GM13977 (cell line): ENCODE measurements at places on chromosomes 2 and 18.

DNA sequence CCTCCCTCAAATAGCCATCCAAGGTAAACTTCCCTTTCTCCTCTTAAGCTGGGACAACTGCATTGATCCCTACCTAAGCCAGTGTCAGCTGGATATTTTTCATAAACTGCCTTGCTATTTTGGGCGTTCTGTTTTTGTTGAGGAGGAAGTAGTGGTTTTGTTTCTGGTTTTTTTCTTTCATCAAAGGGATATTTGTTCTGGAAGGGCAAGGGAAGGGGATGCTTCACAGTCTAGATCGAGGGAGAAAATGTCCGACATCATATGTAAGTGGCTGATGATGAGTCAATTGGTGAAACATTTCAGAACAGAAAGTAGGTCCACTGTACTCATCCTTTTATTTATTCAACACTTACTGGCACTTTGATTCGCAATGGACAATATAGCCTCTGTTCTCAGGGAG, 31.0 kb downstream of the TANC1 start:
- no peak for DNase-seq

DNA sequence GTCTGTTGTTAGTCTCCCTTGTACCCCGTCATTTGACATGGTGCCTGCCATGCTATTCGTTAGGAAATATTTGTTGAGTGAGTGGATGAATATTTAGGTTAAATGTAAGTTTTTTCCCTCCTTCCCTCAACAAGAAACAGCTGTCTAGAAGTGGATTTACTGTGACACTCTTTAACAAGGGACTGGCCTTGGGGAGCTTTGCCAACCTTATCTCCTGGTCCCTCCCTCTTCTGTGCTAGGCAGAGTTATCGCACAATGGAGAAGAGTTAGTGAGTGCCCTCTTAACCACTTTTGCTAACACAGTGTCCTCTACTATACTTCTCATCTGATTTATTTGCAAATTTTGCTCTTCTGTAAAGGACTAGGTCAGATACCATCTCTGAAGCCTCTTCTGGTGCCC, 61.2 kb downstream of the DIS3L2 start:
- DNase-seq: no peak

DNA sequence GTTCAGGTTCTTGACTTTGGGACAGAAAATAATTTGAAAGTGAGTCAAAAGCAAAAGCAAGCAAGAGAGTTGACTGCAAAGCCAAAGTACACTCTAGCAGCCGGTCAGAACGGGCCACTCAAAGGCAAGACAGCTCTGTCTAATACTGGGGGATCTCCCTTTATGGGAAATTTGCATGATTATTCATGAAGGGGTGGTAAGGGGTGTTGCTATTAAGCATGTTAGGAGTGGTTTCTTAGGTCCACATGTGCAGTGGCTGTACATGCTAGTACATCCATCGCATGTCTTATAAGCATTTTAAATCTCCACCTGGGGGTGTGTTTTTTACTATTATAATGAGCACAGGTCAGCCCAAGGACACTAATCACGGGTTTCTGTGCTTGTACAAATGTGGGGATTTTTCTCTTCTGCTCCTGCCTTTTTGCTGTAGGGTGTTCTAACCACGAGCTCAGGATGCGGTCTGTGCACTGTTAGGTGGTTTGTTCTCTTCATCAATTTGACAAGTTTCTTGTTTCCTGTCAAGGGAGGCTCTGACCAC, 60.2 kb upstream of the SPP2 start:
- DNase-seq: no peak

GRCh38 chr2:66164470-66164869, 270.5 kb upstream of the MEIS1 start:
- no peak for DNase-seq

GRCh38 chr2:59936048-59936447, 617.4 kb downstream of the BCL11A start:
- DNase-seq: no peak

DNA sequence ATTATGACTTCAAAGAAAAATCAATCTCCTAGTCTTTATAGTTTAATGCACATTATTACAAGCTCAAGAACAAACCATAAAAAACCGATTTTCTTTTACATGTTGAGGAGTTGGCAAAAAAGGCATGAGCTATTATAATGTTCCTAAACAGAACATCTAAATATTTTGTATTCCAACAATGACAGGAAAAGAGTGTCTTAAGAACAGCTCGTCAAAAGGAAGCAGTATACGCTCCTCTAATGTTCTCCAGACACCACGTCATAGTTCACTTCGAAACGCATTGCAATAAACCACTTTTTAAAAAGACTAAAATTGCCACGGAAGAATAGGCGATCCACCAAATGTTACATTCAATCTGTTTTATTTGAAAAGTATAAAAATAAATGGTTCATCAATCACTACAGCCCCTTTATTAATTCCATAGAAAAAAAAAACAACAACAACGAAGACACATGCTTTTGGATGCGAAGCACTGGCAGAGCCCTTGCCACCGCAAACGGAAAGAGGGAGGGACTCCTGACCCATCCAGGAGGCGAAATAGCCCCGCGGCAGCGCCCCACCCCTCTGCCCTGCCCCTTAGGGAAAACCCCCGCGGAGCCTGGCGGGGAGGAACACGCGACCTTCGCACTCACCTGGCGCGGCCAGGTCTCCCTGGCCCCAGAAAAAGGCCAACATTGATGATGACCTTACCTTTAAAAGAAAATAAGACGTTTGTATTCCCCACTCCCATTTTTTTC, 45.8 kb downstream of the MBP start:
- DNase-seq: no peak

DNA sequence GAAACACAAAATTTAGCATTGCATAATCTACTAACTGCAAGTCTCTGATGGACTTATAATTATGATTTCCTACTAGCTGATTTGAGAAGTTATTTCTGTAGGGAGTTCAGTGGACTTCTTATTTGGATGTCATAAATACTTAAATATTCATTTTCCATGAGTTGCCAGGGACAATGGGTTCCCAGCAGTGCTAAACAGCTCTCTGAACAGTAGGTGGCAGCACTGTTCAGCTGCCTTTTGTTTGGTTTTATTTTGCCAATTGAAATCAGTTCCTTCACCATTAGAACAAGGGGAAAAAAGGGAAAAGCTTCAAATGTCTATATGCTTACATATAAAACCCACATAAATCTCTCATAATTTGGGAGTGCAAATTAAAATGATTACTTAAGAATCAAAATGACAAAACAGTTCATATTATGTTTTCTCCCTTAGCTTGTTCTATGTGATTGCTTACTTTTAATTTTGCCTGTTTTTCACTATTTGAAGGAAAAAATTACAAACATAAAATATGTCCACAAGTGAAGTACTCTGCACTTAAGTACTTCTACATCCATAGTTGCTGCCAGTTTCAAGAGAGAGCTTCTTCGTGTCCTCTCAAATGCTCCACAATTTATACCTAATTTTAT, 898.9 kb downstream of the CPS1 start:
- DNase-seq: peak; percentile 21

- DNase-seq: no peak
Observed at GRCh38 chr2:123648016-123648415, 377.1 kb upstream of the CNTNAP5 start.

- no peak for DNase-seq
Observed at GRCh38 chr2:120451334-120451733, 105.4 kb downstream of the INHBB start.

- DNase-seq: no peak
Observed at GRCh38 chr18:26121476-26121875, 12.2 kb upstream of the PSMA8 start.

DNA sequence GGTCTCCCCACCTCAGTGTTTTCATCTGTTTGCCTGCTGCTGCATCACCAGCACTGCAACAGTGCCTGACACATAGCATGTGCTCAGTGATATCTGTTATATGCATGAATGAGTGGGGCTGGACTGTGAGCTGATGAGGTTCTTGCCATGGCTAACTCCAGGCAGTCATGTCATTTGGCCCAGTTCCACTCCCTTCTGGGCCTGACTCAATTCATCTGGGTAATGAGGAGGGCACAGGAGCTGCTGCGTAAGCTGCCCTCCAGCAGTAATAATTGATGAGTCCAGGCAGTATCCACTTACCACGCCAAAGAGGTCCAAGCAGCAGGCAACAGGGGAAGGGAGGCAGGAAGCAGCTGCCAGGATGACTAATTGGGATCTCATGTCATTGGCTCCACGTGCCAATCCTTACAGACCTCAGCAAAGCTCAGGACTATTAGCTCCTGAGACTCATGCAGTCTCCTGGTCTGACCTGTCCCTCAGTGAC, 34.1 kb upstream of the MAT2A start:
- no peak for DNase-seq

- DNase-seq: no peak
Observed at GRCh38 chr2:12436483-12436882, 280.3 kb upstream of the TRIB2 start.

- DNase-seq: no peak
Observed at GRCh38 chr2:142190805-142191204, 60.0 kb upstream of the LRP1B start.
